ENCODE measurements at places on chromosomes 11 and 22. TPM values are rescaled to one million over a fixed set of nuclear protein-coding genes. Genes with fewer than 3 reads are reported as not detected.

CARD18 gene
- total RNA-seq = not detected

OR5D16 gene
- not detected for total RNA-seq

TIGD3 gene
- 1.2 TPM for total RNA-seq

OR4D9 gene
- total RNA-seq = not detected

CFAP300 gene
- 0.72 TPM for total RNA-seq

EMID1 gene
- 0.22 TPM for total RNA-seq

SYT13 gene
- 6.4 TPM for total RNA-seq

OR51B5 gene
- not detected for total RNA-seq

TMEM123 gene
- 165 TPM for total RNA-seq

CDKN1C gene
- total RNA-seq = 27.7 TPM

PDE3B gene
- 5.1 TPM for total RNA-seq

TMEM132A gene
- total RNA-seq = 287 TPM

NAALADL1 gene
- total RNA-seq = 27.9 TPM

SAA1 gene
- total RNA-seq = 69.7 TPM

C11orf87 gene
- not detected for total RNA-seq

CDC45 gene
- total RNA-seq = 31.2 TPM

KIAA0930 gene
- total RNA-seq = 33.2 TPM

DGCR6 gene
- 1.1 TPM for total RNA-seq

BDNF gene
- total RNA-seq = 9.5 TPM

MFRP gene
- total RNA-seq = not detected

IRF7 gene
- total RNA-seq = 25.6 TPM

GUCY1A2 gene
- 0.06 TPM for total RNA-seq

UPK3A gene
- 2.0 TPM for total RNA-seq

ME3 gene
- total RNA-seq = 25.0 TPM

USH1C gene
- total RNA-seq = not detected

MS4A1 gene
- not detected for total RNA-seq

NELL1 gene
- not detected for total RNA-seq

CDON gene
- total RNA-seq = 4.9 TPM

SAMM50 gene
- 51.7 TPM for total RNA-seq

PGA5 gene
- not detected for total RNA-seq

LGALS12 gene
- total RNA-seq = 0.07 TPM

SLC1A2 gene
- total RNA-seq = under 0.01 TPM

GLB1L3 gene
- total RNA-seq = 0.17 TPM
